Stimulated activated CD4-positive, alpha-beta T cell treated with anti-CD3 and anti-CD28 coated beads, Interleukin-15, amount 100 ng/mL, for 1 hour (primary cell): ENCODE measurements at places on chromosomes 5 and 9.

- DNase-seq, result no peak
Observed at GRCh38 chr9:68669218-68669617, 35.8 kb upstream of the PIP5K1B start.

DNA sequence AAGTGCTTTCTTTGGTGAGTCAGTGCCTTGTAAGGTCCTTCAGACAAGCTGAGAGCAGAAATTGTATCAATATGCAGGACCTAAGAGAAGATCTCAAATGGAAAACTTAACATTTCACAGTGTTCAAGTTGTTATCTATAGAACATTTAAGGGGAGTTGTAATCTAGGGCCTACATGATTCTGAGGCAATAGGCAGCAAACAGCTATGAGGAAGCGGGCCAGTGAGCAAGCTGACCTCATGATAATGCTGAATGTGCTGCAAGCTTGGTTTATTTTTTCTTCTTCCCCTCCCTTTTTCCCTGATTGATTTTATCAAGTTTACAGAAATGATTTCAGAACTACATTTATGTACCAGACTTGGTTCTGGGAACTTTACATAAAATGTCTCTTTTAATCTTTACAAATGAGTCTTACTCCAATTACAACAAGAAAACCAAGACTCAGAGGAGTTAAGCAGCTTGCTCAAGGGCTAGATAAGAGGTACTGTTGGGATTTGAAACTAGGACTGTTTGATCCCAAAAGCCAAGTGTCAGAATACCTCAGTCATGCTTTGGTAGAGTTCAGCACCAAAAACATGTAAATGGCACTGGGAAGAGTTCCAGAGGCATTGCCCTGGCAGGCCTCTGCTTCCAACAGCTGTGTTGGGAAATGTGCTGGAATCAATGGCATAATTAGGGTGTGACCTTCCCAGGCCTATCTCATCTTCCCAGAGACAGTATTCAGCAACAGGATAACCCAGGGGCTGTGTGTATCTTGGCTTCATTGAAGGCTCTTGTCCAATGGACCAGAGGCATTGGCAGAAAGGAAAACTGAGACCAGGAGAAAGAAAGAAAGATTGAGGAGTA is 130.1 kb downstream of the LRRC70 start:
- no peak for DNase-seq

DNA sequence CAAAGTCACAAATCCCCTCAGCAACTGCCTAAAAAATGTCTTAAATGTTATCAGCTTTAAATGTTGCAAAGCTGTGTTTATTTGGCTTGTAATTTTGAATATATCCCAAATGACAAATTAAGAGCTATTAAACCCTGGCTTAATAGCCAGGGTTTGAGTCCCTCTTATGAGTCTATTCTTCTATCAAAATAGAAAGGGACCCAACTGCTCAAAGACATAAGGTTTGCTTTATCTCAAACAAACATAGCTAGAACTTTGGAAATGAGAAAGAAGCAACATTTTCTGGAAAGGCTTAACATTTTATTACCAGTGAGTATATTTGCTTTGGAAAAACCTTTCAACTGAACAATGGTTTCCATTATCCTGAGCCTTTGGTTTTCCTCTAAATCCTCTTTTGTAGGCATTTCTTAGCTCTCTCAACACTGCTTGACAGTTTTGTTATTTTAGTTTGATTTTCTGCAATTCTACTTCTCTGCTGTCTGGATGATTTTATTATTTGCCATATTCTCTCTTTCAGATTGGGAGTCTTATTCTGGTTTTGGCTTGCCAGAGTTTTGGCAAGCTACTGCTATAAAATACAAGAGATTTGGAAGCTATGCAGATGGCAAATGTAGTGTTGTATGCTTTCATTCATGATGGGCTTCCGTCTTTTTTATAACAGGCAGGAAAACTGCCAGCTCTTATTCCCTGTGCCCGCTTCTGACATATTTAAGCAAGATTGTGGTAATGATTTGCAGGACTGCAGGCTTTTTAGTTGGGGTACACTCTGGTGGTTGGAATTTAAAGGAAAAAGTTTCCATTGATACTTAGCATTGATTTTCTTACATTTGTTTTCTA is 734.9 kb downstream of the DTWD2 start:
- no peak for DNase-seq

DNA sequence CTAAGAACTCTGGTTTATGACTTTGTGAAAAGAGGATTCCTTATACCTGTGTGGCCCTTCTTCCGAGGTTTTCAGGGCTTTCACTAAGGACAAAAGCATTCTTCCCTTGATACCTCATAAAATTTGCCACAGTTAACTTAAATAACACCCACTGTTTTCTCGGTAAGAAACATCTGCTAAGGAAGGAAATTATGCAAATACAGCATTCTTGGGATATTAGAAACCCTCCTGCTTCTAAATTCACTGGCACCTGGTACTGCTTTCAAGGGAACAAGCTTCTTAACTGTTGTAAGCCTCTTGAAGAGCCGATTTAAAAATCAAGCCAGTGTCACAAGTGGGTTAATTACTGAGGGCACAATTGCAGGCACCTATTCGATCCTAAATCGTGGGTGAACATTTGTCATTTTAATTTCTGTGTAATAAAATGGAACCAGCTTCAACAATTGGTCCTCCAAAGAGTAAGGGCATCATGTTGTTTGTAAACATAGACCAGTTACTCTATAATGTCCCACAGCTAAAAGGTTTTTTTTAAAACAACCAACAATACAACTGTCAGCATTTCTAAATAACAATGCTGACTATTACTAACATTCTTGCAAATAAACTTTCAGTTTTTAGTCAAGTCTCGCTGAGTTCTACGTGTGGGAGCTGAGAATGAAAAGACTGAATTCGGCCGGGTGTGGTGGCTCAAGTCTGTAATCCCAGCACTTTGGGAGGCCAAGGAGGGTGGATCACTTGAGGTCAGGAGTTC is 26.6 kb downstream of the AK3 start:
- DNase-seq, result no peak

DNA sequence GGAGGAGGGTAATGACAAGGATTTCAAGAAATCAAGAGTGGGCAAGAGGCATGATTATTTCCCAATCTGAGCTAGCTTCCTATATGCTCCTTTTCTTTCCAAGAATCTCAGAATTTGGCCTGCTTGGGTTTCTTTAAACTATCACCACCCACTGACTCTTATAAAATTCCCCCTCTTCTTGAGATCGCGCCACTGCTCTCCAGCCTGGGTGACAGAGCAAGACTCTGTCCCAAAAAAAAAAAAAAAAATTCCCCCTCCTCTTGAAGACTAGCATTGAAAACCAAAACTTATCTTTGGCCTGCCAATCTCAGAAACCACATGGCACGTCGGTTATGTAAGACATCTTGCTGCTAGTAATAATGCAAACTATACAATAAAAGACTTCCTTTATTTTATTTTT is 3.4 kb upstream of the DMXL1 start:
- DNase-seq, result no peak

GRCh38 chr9:89254773-89255125 is 56.2 kb upstream of the CKS2 start:
- no peak for DNase-seq
